ENCODE measurements at places on chromosomes 1 and 21.

DNA sequence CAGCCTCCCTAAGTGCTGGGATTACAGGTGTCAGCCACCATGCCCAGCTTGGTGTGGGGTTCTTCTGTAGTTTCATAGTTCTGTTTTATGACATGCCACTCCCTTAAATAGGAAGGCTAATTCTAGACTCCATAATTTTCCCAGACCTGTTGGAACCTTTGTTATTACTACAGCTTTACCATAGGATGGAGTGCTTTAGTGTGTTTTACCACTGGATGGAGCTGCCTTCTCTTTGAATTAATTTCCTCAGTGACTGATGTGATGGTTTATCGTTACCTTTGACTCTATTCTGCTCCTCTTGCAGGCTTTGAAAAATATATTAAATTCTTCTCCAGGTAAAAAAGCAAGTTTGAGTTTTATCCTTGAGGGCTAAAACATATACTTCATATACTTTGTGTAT lies 84.6 kb upstream of the NEK7 start:
- peak; percentile 21 for DNase-seq

DNA sequence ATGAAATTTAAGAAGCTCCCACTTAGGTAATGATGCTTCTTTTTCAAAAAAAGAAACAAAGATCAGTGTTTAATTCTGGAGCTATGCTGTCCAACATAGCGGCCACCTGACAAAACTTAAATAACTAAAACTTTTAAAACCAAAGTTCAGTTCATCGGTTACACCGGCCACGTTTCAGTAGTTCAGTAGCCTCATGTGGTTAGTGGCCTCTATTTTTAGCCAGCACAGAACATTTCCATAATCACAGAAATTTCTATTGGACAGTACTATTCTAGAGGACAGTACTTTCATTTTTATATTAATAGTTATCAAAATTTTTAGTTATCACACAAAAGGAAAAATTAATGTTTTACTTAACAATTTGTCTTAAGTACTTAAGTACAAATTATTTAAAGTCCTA lies 141.0 kb downstream of the USP25 start:
- no peak for DNase-seq

DNA sequence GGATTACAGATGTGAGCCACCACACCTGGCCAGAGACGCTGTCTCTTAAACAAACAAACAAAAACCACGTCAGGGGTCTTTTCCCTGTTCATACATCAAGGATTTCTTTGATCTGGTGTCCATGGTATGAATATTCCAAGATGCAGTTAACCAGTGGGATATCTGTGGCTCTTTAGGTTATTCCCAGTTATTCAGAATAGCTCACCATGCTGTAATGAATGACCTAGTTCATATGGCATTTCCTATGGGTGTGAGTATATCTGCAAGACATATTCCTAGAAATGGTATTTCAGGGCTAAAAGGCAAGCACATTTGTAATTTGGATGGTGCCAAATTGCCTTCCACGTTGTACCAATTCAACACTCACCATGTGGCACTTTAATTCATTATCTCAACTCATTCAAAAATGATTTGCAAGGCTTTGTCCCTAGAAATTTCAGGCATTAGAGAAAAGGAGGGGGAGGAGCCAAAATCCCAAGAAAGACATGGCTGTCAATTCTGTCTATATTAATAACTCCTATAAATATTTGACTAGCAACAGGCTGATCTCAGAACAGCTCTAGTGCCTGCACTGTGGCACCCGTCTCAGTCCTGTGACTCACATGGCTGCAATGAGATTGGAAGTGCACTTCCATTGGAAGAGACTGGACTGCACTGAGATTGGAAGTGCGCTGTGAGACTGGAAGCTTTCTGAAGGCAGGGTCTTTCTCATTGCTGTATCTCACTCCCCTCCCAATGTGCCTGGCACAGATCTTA lies 6.0 kb upstream of the STMN1 start:
- peak; percentile 87 for DNase-seq

- DNase-seq: no peak
Observed at GRCh38 chr1:24167008-24167407, 20.1 kb downstream of the IFNLR1 start.

GRCh38 chr1:34904236-34905097 lies 25.0 kb downstream of the DLGAP3 start:
- DNase-seq: no peak

GRCh38 chr1:10733474-10734366 lies 62.7 kb downstream of the CASZ1 start:
- DNase-seq: no peak

DNA sequence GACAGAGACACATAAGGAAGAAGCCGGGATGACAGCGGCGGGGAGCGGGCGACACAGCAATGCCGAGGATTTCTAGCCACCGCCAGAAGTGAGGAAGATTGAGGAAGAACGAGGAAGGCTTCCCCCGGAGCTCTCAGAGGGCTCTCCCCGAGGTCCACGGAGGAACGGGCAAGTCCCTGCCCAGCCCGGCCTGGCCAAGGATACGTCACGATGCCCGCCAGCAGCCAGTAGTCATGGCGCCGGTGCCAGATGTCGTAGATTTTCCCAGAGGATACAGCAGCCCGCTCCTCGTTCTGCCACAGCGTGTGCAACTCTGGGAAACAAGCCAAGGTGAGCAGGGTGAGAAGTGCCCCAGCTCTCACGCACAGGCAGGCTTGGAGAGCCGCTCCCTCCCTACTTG lies 65.9 kb downstream of the KCNAB2 start:
- DNase-seq: no peak

DNA sequence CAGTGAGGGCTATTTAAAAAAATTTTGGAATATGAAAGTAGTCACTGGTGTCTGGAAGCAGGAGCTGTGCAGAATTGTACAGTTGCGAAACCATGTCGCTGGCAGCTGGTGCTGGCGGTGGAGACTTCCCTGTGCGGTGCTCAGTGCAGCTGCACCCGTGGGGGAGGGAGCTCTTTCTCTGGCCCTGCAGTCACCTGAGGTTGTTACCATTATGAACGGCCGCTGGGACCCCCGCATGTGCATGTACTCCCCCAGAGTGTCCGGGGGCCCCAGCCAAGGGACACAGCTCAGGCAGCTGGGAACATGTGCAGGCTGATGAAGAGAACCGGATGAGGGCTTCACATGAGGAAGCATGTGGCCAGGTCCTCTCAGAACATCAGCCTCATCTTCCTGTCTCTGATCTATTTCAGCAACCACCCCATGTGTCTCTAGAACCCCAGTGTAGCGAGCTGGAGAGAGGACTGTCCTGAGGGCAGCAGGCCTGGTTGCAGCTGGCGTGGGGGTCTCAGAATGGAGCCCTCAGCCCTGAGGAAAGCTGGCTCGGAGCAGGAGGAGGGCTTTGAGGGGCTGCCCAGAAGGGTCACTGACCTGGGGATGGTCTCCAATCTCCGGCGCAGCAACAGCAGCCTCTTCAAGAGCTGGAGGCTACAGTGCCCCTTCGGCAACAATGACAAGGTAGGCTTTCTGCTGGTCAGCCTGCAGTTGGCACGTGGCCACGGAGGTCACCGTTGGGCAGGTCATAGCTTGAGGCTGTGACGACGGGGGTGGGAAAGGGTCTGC lies at the start of gene TRPM2:
Gene TRPM2, plus strand, starts transcription at position 431 of the 780 bp plus-strand sequence. Its CDS starts 80 bp downstream, at position 511.
- DNase-seq: no peak

DNA sequence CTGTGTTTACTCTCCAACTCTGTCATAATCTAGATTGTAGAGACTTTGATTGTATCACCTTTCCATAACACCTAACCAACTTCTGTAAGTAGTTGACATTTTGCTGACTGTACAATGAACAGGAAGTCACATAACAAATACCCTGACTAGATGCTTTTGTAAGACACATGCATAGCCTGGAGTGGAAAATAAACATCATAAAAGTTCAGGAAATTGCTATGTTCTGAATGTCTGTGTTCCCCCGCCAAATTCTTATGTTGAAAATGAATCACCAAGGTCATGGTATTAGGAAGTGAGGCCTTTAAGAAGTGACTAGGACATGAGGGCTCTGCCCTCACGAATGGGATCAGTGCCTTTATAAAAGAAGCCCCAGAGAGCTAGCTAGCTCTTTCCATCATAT lies 40.4 kb upstream of the ZSWIM5 start:
- peak; percentile 96 for DNase-seq

GRCh38 chr1:45922374-45922773 lies 119.0 kb downstream of the MAST2 start:
- DNase-seq: no peak

DNA sequence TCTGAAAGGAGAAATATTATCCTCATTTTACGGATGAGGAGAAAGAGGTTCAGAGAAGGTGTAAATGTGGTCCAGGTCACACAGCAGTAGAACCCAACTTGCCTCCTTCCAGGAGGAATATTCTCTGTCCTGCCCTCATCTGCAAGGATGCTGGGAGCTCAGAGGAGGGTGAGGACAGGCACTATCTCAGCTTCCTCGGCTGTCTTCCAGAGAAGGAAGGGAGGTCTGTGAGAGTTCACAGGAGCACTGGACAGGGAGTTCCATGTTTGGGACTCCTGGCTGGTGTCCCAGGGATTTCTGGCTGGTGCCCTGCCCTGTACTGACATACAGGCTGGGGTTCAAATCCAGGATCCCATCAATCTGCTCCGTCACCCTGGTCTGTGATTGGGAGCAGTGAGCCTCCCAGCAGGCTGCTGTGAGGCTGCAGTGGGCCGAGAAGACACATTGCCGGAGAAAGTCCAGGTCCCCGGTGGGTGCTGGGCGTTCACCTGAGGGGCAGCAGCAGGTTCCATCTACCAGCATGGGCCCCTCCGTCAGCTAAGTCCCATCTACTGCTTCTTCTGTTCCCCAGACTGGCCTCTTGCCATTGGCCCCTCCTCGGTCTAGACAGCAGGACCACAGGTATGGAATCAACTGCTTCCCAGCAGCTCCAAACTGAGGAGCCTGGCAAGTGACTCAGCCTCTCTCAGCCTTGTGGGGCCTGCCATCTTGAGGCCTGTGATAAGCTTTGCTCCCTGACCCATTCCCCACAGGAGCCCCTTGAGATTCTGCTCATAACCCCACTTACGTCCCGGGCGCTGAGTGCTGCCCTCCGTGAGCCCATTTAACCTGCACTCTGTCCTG lies 8.5 kb upstream of the BSND start:
- no peak for DNase-seq

DNA sequence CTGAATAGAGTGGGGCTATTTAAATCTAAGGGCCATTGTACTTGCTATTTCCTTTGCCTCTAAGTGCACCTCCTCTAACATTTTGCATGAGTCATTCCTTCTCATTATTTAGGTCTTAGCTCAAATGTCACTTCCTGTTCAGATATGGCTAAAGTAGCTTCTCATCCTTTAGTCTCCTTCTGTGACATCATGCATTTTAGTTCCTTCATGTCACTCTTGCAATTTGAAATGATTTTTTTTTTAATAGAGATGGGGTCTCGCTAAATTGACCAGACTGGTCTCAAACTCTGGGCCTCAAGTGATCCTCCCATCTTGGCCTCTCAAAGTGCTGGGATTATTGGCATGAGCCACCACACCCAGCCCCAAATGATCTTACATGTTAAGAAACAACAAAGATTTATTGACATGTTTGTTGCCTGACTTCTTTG lies 6.6 kb downstream of the TBX19 start:
- DNase-seq: peak; percentile 73

- peak; percentile 45 for DNase-seq
Observed at GRCh38 chr1:20753589-20753988, 21.1 kb upstream of the SH2D5 start.

- DNase-seq: peak; percentile 56
Observed at GRCh38 chr1:224058303-224058702, 55.6 kb upstream of the FBXO28 start.

GRCh38 chr21:45747802-45748445 lies 104.4 kb downstream of the PCBP3 start:
- DNase-seq: peak; percentile 57

DNA sequence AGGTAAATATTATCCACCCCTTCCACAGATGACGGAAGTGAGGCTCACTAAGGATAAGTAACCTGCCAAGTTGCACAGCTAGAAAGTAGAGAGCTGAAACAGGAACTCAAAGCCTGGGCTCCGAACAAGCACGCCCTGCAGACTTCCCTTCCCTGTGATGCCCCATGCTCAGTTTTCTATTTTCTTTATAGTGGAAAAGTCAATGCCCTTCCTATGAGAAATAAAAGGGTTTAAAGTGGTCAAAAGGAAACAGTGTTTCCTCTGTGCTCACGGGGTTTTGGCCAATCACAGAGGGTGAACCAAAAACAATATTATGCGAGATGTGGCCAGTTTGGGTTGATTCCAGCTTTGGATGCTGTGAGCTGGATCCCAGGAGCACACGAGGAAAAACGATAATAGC lies 44.5 kb downstream of the DDR2 start:
- DNase-seq: no peak

- DNase-seq: no peak
Observed at GRCh38 chr1:33274446-33274845, 18.2 kb downstream of the ZNF362 start.

GRCh38 chr21:44057960-44058651 lies 46.0 kb downstream of the TRAPPC10 start:
- no peak for DNase-seq

DNA sequence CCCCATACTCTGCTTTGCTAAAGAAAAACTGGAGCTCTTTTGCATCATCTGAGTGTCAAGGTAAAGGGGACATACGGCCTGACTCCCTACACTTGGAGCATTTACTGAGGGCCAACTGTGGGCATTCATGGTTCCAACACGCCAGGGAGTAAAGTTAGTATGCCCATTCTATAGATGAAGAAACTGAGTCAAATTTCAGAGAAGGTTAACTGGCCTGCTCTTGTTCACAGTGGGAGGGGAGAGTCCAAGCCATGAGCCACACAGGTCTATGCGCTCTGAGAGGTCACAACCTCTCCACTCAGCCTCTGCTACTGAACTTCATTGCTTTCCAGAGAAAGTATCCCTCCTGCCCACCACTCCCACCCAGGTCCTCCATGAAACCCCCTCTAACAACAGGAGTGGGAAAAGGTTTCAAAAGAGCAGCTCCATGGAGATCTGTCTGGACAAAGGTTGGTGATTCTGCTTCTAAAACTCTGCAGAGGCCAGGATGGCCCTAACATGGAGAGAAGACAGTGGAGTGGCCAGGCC lies 6.8 kb upstream of the KCNN3 start:
- DNase-seq: no peak

GRCh38 chr1:39976732-39977131 lies 21.8 kb downstream of the MFSD2A start:
- no peak for DNase-seq

DNA sequence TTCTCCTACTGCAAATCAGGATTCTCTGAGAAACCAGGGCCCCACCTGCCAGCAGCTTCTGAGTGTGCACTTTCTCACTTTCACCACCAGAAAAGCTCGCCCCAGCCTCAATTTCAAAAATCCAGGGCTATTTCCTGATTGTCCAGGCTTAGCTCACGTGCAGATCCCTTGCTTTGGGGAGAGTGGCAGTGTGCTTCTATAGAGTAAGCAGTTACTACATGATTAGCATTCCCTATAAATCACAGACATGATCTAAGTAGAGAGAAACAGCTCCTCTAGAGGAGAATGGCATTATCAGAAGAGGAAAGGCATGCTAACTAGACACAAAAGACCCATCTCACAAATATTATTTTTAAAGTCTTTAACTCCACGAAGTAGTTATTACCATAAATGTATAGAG lies 456.0 kb upstream of the PKN2 start:
- no peak for DNase-seq

DNA sequence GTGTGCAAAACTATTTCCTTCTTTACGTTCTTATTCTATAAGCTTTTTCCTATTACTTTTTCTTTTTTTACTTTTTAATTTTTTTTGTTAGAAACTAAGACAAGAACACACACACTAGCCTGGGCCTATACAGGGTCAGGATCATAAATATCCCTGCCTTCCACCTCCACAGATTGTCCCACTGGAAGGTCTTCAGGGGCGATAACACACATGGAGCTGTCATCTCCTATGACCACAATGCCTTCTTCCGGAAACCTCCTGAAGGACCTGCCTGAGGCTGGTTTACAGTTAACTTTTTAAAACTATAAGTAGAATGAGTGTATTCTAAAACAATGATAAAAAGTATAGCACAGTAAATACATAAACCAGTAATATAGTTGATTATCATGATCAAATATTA lies 10.3 kb upstream of the FAM89A start:
- DNase-seq: no peak

All from EH (cell line).